ENCODE measurements at places on chromosomes 2 and 18.

DNA sequence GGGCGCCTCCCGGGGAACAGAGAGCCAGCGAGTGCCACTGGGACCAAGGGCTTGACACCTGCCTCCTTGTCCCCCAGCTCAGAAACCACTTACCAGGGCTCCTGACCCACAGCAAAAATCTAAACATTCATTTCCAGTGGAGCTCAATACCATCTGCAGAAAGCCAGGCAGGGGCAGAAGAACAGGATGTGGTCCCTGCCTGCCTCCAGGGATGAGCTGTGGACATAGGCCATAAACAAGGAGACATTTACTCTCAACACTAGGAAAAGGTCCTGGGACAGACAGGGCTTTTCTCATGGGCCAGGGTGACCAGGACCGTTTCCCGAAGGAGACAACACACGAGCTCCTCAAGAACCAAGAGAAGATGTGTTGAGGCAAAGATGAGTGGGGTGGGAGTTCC is 203.0 kb downstream of the CTIF start:
- no peak for DNase-seq

DNA sequence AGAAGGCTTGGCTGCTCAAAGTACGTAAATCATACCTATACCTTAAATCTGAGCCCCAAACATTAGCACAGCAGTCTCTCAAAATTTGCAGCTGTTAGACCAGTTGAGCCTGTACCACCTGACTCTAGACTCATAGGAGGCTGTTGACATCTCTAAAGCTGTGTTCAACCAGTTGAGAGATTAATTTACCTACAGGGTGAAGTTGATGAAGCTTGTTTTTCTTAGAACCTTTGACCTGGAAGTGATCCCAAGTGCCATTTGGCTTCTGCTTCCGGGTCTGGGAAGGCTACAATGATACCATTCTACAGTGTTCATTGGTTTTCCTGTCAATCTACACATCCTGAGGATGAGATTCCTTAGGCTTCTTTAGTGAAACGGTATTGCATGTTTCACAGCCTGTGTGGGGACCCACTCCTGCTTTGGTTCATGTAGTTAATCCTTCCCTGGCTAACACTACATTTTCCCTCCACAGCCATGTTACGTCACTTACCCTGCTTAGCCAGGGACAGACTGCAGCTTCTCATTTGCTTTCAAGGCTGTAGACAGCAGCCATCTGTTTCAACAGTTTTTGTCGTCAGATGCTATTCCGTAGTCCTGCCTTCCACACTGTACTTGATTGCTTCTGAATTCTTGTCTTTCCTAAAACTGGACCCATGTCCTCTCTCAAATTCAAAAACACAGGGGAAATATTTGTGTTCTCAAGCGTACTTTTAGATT is 4.7 kb upstream of the IL1RL2 start:
- DNase-seq, result no peak

GRCh38 chr2:236971131-236971821 is 114.4 kb upstream of the COPS8 start:
- DNase-seq, result no peak

- DNase-seq, result no peak
Measured at GRCh38 chr2:232588680-232589585, 38.4 kb downstream of the EIF4E2 start.

- DNase-seq, result no peak
Measured at GRCh38 chr2:240401308-240401707, 34.2 kb upstream of the GPC1 start.

DNA sequence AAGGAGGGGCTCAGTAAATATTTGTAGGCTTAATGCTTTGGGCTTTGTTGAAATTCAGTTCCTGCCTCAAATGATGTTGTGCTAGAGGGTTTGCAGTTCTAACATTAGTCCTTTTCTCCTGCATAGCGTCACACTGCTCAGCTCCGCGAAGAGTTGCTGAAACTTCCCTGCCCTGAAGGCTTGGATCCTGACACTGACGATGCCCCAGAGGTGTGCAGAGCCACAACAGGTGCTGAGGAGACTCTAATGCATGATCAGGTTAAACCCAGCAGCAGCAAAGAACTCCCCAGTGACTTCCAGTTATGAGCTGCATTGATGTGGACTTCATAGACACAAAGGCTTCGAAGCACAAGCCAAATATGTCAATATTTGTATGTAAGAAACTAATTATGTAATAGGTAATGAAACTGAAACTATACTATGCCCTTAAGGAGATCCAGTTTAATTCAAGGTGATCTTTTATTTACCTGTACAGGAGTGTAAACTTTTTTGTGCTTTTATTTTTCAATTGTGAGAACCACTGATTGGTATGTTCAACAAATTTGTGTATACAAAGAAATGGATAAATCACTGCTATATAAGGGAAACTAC is 10.2 kb upstream of the TTC27 start:
- no peak for DNase-seq

DNA sequence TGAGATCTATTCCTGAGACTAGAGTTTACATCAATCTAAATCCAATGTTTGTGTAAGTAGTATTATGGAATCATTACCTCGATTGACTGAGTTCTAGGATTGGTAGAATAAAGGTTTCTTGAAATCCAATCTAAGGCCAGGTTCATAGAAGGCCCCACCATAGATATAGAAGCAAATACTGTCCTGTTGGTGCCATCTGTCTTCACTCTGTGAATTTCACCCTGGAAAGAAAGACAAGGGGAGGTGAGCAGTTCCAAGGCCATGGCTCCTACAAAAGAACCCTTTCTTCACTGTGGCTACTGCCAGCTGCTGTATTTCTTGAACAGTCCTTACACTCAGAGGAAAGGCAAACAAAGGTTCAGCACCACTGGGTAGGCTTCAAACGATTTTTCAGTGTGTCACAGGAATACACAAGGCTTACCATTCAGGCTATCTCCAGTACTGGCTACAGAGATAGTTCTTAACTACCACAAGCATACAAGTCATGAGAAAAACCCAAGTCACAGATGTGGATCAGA is 137.0 kb downstream of the LRP2 start:
- DNase-seq, result no peak

DNA sequence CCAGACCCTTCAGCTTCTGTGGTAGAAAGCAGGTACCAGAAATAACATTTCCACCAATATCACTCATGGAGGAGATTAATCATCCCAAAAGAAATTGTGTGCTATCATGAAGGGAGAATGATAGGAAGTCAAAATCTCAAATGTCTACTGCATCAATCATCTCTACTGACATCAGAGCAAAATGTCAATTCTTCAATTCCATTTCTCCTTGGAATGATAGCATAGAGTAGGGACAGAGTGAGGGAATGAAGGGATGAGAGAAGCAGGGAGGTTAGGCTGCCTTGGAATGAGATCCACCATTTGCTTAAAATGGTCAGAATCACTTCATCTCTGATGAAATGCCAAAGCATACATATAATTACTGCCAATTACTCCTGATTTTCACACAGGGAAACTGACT is 371.8 kb upstream of the ACVR2A start:
- DNase-seq, result no peak

DNA sequence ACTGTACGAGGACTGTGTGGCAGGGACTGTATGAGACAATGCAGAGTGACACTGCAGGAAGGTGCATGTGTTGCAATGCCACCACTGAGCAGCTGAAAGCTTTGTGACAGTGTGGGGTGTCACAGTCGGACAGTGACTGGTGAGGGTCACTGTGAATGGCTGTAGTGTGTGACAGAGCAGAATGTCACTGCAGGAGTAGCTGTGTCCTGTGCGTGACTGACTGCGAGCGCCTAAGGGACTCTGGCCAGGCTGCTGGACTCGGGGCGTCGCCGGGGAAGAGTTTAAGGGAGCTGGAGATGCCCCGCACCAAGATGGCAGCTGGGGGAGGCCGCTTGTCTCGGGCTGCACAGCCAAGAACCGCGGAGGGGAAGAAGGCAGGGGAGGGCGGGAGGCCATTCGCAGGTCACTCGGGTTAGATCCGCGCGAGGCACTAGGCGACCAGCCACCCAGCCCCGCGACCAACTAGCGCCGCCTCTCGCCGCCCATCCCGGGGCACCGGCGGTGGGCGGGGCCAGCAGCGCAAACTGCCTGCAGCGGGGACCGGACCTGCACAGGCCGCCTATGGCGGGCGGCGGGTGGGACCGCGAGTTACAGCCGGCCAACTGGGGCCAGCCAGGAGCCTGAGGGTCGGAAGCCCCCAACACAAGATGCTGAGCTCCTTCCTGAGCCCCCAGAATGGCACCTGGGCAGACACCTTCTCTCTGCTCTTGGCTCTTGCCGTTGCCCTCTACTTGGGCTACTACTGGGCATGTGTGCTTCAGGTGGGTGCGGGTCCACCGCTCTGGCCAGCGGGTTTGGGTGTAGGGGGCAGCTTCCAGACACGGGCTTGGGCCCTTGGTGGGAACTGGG is at the start of gene ABHD1:
ABHD1 (plus strand) TSS at position 514 of the 849 bp plus-strand sequence; CDS start at position 648, 134 bp downstream.
- DNase-seq, result peak; percentile 19

- DNase-seq, result no peak
Measured at GRCh38 chr2:52345676-52346075, 1313.7 kb upstream of the NRXN1 start.

DNA sequence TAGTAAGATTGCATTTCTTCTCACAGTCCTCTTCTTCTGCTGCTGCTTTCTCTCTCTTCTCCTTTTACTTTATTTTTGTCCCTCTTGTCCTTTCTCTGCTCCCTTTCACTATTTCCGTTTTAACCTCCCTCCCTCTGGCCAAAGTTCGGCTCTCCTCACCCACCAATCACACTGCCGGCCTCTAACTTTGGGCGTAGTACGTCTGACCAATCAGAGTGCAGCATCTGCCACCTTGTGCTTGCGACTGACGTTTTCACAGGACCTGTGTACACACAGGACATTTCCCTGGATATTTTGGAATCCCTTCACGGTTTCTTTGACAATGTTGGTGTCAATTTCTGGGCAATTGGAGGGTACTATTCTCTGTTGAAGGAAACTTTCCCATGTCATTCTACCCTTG is 22.6 kb upstream of the ICOS start:
- no peak for DNase-seq

DNA sequence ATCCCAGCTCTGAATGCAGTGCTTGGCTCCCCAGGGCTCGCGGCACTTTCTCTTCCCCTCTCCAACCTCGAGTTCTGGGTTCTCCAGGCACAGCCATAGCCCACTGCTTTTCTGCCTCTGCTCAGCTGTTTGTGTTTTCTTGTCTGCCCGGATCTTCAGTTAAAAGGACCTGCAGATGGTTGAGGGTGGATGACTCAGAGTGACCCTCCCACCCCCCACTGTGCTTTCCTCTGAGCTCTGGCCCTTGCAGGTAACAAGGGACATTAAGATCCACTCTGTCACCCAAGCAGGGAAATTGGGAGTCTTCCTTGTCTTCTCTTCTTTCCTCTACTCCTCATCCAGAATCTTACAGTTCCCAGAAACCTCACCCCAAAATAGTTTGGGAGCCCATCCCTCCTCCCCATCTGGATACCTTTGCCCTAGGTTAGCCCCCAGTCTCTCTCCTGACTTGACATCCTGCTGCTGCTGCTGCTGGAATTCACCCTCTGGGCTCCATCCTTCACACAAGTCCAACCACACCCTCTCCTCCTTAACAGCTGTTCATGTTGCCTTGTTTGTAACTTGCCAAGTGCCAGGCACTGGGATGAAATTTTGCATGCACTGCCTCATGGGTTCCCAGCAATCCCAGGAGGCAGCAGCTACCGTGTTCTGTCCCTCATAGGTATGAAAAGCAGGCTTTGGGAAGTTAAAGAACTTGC is 157.9 kb upstream of the TTC39C start:
- no peak for DNase-seq

DNA sequence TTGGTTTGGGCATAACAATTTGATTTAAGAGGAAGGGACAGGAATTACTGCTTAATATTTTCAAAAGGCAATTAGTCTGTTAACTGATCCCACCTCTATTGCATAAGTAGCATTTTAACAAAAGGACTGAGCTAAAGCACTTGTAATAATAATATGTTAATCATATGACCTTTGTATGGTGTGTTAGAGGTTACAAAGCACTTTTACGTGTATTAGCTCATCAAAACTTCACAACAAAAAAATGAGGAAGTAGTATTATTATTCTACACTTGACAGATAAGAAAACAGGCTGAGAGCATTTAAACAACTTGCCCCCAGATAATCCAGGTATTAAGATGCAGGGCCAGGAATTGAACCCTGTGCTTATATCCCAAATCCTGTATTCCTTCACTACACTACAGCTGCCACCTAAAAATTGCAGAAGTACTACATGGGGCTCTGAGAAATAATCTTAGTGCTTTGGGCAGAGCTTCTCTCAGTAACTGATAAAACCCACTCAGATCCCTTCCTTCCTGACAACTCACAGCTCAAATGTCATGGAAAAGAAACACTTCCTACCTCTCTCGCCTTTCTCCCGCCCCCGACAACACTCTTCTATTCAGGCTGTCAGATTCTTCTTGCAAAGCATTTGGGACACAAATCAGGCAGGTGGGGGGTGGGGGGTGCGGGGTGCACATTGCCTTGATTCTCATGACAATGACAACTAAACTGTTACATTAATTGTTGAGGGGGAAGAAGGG is 20.7 kb upstream of the KCTD1 start:
- no peak for DNase-seq

DNA sequence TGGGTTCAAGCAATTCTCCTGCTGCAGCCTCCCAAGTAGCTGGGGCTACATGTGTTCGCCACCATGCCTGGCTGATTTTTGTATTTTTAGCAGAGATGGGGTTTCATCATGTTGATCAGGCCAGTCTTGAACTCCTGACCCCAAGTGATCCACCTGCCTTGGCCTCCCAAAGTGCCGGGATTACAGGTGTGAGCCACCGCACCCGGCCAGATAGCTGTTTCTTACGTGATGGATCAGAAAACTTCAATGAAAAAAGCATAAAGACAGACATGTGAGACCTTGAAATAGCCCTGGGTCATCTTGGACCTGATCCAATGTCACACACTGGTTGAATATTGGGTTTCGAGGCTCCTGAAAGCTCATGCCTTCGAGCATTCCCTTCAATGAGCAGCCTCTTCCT is 66.7 kb upstream of the RTN4 start:
- no peak for DNase-seq

DNA sequence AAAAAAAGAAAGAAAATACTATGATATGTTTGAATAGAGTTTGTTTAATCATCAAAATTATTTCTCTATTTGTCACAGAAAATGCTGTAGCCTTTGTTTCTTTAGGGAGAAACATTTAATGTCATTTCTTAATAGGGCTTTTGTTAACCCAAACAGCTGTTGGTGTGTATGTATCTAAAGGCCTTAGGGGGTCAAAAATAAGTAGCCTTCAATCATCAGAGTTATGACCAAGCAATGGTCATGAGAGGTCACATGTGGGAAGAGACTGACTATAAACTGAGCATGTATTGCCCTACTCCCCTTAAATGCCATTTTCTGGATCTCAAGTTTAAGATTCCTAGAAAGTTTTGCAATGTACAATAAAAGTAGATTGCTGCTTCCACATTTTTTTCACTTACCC is 22.7 kb downstream of the HNMT start:
- DNase-seq, result no peak

DNA sequence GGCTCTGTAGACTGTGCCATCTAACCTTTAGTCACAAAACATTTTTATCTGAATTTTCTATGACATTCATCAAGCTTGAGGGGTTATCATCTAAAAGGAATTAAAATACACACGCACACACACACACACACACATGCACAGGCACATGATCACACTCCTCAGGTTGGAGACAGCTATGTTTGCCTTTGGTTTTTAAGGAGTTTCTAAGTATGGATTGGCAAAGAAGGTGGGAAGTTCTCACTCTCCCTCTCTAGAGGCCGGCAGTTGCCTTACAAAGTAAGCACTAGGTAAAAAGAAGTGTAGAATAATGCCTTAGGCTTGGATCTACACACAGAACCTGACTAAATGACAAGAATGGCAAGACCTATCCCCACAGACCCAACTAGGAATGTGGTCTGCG is 437.1 kb downstream of the ZEB2 start:
- no peak for DNase-seq

GRCh38 chr2:159600752-159601151 is 15.6 kb downstream of the BAZ2B start:
- DNase-seq, result no peak

Measured in stimulated activated CD8-positive, alpha-beta memory T cell treated with anti-CD3 and anti-CD28 coated beads, Interleukin-15, amount 100 ng/mL, for 4 hours (primary cell).